ENCODE measurements at places on chromosomes 2 and 18.

DNA sequence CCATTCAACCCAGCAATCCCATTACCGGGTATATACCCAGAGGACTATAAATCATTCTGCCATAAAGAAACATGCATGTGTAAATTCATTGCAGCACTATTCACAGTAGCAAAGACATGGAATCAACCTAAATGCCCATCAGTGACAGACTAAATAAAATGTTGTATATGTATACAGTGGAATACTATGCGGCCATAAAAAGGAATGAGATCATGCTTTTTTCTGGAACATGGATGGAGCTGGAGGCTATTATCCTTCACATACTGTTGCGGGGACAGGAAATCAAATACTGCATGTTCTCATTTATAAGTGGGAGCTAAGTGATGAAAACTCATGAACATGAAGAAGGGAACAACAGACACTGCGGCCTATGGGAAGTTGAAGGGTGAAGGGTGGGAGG, 65.1 kb downstream of the EHBP1 start:
- DNase-seq = no peak
- H3K27ac ChIP-seq = no peak overlapping the region
- H3K36me3 ChIP-seq = no peaks in the 10 kb centered on the region
- no peaks in the 10 kb centered on the region for H3K4me1 ChIP-seq
- H3K27me3 ChIP-seq = no peaks in the 10 kb centered on the region

- DNase-seq = no peak
- H3K27me3 ChIP-seq = no peaks in the 10 kb centered on the region
- no peak overlapping the region for H3K27ac ChIP-seq
- no peak overlapping the region for H3K4me3 ChIP-seq
Measured at GRCh38 chr18:9055626-9056025, 46.9 kb upstream of the NDUFV2 start.

- H3K27ac ChIP-seq = no peak overlapping the region
- H3K27me3 ChIP-seq = peaks cover 58% of the 10 kb centered on the region
- no peaks in the 10 kb centered on the region for H3K36me3 ChIP-seq
- H3K4me3 ChIP-seq = no peak overlapping the region
Measured at GRCh38 chr2:64318476-64318748, 135.6 kb upstream of the LGALSL start.

DNA sequence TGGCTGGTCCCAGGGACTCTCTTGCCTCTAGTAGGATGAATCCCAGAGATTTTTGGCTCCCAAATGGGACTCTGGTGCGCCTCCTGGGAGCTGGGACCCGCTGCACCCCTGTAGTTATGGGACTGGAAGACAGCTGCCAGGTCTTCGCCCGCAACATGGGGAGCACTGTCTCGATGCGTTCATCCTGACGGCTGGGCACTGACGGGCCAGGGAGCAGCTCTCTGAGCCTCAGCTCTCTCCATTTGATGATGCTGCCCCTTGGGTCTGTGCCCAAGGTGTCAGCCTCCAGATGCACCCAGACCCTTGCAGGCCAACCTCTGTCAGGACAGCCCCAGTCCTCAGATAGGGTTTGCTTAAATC, 9.3 kb upstream of the ARMC9 start:
- no peak for DNase-seq
- H3K27me3 ChIP-seq = no peaks in the 10 kb centered on the region
- H3K27ac ChIP-seq = no peak overlapping the region

- no peak overlapping the region for H3K4me3 ChIP-seq
- no peaks in the 10 kb centered on the region for H3K4me1 ChIP-seq
- no peak overlapping the region for H3K27ac ChIP-seq
- DNase-seq = no peak
- H3K27me3 ChIP-seq = no peaks in the 10 kb centered on the region
- no peaks in the 10 kb centered on the region for H3K36me3 ChIP-seq
Measured at GRCh38 chr2:106798826-106799552, 87.0 kb downstream of the ST6GAL2 start.

DNA sequence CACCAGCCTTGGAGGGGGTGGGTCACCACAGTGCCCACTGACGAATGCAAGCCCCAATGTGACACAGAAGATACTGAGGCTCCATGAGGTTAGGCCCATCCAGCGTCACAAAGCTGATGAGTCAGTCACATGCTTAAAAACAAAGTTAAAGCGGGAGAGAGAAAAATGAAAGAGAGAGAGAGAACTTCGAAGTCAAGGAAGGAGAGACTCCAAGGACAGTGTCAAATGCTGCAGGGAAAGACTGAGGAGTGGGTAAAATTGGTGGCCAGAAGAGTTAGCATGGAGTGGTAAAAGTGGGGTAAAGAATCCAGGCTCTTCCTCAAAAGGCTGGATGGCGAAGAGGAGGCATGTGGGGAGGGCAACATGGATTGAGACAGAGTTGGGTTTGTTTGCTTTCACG, 201.9 kb upstream of the CCDC150 start:
- H3K36me3 ChIP-seq = no peaks in the 10 kb centered on the region
- H3K27ac ChIP-seq = no peak overlapping the region
- no peak for DNase-seq
- H3K4me1 ChIP-seq = no peaks in the 10 kb centered on the region
- no peak overlapping the region for H3K4me3 ChIP-seq
- no peaks in the 10 kb centered on the region for H3K27me3 ChIP-seq

- H3K27me3 ChIP-seq = peaks cover 24% of the 10 kb centered on the region
- no peaks in the 10 kb centered on the region for H3K4me1 ChIP-seq
- no peak overlapping the region for H3K27ac ChIP-seq
Measured at GRCh38 chr2:95006588-95006987, 18.9 kb upstream of the MAL start.

DNA sequence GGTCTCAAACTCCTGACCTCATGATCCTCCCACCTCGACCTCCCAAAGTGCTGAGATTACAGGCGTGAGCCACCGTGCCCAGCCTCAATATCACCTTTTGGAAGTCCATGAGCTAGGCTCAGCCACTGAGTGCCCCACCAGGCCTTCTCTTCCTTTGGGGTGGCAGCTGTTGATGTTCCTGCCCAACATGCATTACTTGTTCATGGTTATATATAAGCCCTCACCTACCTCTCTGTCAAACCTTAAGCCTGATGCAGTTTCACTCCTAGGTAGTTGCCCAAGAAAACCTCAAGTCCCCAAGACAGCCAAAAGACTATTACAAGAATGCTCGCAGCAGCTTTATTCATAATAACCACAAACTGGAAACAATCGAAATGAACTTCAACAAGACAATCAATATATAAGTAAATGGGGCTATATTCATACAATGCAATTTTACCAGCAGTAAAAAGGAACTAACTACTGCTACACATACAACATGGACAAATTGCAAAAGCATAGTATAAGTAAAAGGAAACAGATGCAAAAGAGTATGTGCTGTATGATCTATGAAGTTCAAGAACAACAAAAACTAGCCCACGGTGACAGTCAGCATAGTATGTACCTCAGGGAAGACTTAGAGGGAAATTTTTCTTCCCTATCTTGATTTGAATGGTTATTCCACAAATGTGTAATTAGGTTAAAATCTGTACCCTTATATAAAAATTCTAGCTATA, 59.6 kb upstream of the REL start:
- no peak overlapping the region for H3K4me3 ChIP-seq
- peaks cover 17% of the 10 kb centered on the region for H3K27me3 ChIP-seq
- DNase-seq = no peak
- H3K4me1 ChIP-seq = no peaks in the 10 kb centered on the region

DNA sequence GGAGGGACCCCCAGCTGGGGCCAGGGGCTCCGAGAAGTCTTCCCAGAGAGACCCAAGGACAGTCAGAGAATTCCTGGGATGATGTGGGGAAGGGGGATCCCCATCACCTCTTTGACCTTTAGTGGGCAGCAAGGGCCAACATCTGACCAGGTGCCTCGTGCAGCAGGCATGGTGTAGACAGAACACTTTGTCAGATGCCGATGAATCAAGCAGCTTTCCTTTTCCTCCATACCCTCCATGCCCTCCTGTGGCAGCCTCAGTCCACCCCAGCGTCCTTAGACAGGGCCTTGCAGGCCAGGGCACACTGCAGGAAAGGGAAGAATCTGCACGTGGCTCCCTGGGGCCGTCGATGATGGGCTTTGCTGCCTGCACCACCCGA, 26.3 kb downstream of the GPR55 start:
- H3K36me3 ChIP-seq = no peaks in the 10 kb centered on the region
- no peak overlapping the region for H3K27ac ChIP-seq
- H3K4me3 ChIP-seq = no peak overlapping the region
- DNase-seq = no peak
- no peaks in the 10 kb centered on the region for H3K4me1 ChIP-seq
- H3K27me3 ChIP-seq = peaks cover 56% of the 10 kb centered on the region

- no peak for DNase-seq
- peaks cover 10% of the 10 kb centered on the region for H3K36me3 ChIP-seq
- H3K27me3 ChIP-seq = no peaks in the 10 kb centered on the region
Measured at GRCh38 chr2:36566887-36567286, 31.1 kb downstream of the FEZ2 start.

- DNase-seq = no peak
- H3K4me1 ChIP-seq = no peaks in the 10 kb centered on the region
- peaks cover 7% of the 10 kb centered on the region for H3K27me3 ChIP-seq
Measured at GRCh38 chr2:241187101-241187917, 1.2 kb upstream of the ANO7 start.

- no peaks in the 10 kb centered on the region for H3K27me3 ChIP-seq
- peak overlapping the region; percentile 98 for H3K27ac ChIP-seq
- peak; percentile 99 for DNase-seq
- H3K4me3 ChIP-seq = no peak overlapping the region
Measured at GRCh38 chr2:190468814-190469569, 60.8 kb downstream of the MFSD6 start.

- peaks cover 19% of the 10 kb centered on the region for H3K36me3 ChIP-seq
- H3K4me1 ChIP-seq = peaks cover 21% of the 10 kb centered on the region
- no peak for DNase-seq
- H3K27ac ChIP-seq = peak overlapping the region; percentile 96
- H3K27me3 ChIP-seq = no peaks in the 10 kb centered on the region
Measured at GRCh38 chr2:223915071-223915470, 30.1 kb downstream of the WDFY1 start.

GRCh38 chr2:233992513-233993217, 57.8 kb upstream of the SPP2 start:
- peaks cover 2% of the 10 kb centered on the region for H3K4me1 ChIP-seq
- H3K36me3 ChIP-seq = no peaks in the 10 kb centered on the region
- no peak overlapping the region for H3K4me3 ChIP-seq
- H3K27ac ChIP-seq = no peak overlapping the region
- H3K27me3 ChIP-seq = peaks cover 4% of the 10 kb centered on the region

GRCh38 chr2:189439342-189439741, 1.9 kb upstream of the WDR75 start:
- H3K27me3 ChIP-seq = no peaks in the 10 kb centered on the region
- no peak for DNase-seq
- H3K27ac ChIP-seq = no peak overlapping the region
- H3K4me1 ChIP-seq = peaks cover 2% of the 10 kb centered on the region

DNA sequence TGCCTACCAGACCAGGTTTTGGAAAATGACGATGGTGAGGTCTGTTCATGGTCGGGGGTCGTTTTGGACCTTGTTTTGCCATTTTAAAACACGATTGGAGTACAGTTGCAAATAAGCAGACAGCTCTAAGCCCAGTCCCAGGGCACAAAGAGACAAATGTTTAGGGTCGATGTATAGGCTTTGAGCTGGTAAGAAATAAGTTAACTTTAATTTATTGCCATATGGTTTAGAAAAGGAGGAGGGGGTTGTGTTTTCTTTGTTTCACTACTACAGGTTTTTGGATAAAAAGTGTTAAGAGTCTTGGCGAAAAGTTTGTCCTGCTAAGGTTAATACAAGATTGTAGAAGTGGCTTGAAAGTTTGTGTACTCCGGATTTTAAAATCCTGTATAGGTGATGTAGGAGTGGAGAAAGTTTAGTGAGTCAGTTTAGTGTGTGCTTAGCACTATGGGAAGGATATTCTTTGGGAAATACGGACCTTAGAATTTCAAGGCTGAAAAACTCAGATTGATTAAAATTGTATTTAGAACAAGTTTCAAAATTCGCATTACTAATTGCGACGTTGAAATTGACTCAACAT, 1.3 kb downstream of the KCMF1 start:
- peak overlapping the region; percentile 100 for H3K4me3 ChIP-seq
- H3K4me1 ChIP-seq = peaks cover 5% of the 10 kb centered on the region
- peak overlapping the region; percentile 97 for H3K27ac ChIP-seq
- peak; percentile 42 for DNase-seq

DNA sequence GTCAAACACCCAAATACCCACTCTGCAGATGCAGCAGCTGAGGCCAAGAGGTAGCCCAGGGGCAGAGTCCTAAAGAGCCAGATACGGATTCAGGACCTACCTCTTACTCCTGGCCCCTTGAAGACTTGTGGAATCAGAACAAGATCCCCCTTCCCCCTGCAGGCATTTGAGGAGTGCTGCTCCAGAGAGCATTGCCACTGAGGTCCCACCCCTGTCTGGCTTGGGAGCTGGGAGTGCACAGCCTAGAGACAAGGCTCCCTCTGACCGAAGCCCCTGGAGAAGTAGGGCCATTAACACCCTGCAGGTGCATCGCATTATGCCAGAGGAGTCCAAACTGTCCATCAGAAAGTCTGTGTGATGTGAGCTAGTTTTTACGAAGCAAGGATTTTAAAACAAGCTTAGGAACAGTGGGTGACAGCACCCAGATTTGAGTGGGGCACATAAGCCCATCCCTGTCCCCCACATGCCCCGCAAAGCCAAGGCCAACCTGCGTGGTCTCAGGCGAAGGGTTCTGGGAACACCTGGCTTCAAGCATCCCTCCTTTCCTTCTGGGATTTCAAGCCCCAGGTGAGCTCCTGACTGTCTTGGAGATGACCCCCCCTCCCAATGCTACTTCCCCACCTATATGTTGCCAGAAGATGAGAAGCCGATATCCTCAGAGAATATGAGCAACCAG, 48.4 kb downstream of the MTERF4 start:
- no peak overlapping the region for H3K4me3 ChIP-seq
- no peak overlapping the region for H3K27ac ChIP-seq
- peaks cover 20% of the 10 kb centered on the region for H3K36me3 ChIP-seq
- no peak for DNase-seq
- no peaks in the 10 kb centered on the region for H3K4me1 ChIP-seq

DNA sequence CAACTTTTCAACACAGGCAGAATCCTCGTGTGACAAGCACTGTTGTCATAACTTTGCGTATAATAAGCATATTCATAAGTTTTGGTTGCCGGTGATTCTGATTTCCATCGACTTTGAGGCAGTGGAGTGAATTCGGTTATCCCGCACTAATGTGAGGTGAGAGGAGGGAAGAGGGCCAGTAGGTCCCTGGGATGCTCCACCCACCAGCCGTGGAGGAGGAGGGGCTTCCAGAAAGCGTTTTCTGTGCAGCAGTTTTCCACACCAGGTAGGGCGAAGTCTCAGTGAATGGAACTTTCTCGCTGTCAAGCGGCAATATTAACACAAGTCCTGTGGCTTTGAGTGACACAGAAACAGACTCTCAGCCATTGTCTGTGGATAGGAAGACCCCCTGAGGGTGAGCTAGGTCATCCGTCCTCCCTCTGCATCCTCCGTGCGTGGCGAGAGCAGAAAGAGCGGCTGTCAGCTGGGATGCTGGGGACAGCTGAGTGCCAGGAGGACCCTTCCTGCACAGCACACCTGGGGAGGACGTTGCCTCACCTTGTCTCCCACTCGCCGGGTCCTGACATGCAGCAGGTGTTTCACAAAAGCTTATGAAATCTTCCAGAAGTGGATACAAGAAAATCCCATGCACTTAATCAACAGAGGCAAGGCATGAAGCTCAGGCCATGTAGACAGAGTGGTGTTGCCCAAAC, 67.5 kb downstream of the DCDC2C start:
- no peak overlapping the region for H3K27ac ChIP-seq
- no peak overlapping the region for H3K4me3 ChIP-seq
- no peaks in the 10 kb centered on the region for H3K27me3 ChIP-seq
- H3K36me3 ChIP-seq = no peaks in the 10 kb centered on the region

All from IMR-90 (cell line).